ENCODE measurements at places on chromosomes 5 and 9.

- DNase-seq: peak; percentile 73
Observed at GRCh38 chr9:124040935-124041816, 29.6 kb downstream of the LHX2 start.

DNA sequence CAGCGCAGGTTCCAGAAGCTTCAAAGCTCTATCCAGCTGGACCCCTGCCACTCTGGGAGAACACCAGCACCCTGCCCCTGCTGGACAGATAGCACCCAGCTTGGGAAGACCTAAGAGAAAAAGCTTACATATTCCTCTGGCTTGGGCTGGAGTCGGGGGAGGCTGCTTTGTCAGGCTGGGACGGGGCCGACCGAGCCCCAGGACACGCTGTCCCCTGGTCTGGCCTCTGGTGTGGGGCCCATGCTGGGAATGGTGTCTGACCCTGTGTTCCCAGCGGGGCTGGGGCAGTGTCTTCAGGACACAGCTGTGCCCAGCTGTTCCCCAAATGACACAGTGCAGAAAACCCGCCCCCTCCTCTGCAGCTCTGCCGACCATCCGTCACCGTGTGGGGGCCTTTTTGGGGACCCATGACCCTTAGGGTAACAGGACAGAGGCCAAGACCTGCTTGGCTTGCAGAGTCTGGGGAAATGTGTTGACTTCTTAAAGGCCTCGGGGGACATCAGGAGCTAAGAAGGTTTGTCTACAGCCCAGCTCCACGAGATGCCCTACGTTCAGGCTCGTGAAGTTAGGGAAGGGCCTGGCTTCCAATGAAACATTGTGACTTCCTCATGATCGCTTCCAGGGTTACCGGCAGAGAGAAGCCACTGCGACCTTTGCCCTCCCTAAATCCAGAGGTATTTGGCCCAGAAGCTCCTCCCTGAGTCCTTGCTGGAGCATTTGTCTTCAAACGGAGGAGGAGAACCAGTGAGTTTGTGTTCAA, 20.4 kb upstream of the SLC2A6 start:
- no peak for DNase-seq

DNA sequence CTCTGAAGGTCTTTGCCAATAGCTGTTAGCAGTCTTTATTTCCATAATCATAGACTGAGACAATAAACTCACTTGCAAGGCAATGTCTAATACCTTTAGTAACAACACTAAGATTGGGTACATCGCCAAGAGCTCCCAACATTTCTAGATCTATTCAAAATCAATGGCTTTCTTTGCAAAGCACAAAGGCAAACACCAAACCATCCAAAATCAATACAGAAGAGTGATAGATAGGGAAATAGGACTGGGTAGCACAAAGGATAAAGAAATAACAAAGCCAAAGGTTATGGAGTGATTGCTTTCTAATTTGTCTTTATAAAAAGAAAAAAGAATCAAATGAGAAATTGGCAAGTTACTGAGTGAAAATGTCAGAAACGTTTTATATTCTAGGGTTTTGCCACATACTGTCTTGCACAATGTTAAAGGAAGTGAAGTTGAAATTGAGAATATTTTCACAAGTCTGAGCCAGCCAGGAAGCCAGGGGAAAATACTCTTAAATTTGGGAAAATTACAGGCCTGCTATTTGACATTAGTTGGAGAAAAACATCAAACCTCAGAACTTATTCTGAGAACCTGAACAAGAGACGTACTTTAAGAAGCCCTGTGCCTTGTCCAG, 53.3 kb upstream of the LHFPL2 start:
- no peak for DNase-seq

DNA sequence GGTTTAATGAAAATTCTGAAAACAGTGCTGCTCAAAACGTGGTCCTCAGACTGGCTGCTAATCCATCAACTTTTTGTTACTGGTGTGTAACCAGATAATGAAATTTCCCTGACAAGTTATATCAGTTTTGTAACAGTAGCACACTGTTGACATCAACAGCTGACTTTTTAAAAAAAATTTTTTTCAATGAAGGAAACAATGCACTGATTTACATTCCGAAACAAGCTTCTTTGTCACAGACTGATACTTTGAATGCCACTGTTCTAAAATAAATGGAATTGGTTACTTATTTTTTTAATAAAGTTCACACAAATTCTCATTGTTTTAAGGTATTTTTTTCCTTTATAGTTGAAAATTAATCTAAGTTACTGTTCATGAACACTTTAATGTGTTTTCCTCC, 169.1 kb downstream of the NIPBL start:
- DNase-seq: no peak

GRCh38 chr9:86034863-86035734, 64.3 kb downstream of the GOLM1 start:
- DNase-seq: no peak

- DNase-seq: no peak
Observed at GRCh38 chr9:1658661-1659362, 356.3 kb upstream of the SMARCA2 start.

- DNase-seq: no peak
Observed at GRCh38 chr5:11803436-11803835, 100.8 kb downstream of the CTNND2 start.

GRCh38 chr9:28563291-28563934, 990.1 kb upstream of the C9orf72 start:
- no peak for DNase-seq

GRCh38 chr5:107670087-107670931, 428 bp downstream of the EFNA5 start:
- DNase-seq: peak; percentile 76

DNA sequence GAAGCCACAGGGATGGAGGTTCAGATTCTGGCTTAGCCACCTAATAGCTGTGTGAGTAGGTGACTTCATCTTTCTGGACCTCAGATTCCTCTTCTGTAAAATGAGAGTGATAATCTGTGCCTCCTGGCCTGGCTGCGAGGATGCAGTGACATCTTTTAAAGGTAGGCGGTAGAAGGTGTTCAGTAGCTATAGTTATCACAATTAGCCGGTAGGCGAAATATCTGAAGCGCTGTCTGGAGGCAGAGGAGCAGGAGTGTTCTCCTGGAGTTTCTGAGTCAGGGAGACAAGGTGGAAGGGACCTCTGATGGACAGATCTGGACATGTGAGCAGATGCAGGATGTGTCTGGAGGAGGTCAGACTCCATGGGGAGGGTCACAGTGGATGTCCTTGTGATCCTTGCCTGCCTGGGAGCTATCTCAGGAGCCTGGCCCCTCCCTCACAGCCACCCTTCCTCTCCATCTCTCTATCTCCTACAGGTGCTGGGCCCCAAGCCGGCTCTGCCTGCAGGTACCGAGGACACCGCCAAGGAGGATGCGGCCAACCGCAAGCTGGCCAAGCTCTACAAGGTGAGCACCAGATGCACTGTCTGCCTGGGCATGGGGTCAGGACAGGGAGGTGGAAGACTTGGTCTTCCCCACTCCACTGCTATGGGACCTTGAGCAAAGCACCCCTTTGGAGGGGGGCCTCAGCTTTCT, 45.6 kb downstream of the GSN start:
- no peak for DNase-seq

GRCh38 chr5:92653730-92654461, 927.1 kb downstream of the NR2F1-AS1 start:
- DNase-seq: no peak

- no peak for DNase-seq
Observed at GRCh38 chr5:3187771-3188425, 407.7 kb upstream of the IRX1 start.

GRCh38 chr5:76724871-76725270, 8.9 kb downstream of the F2R start:
- DNase-seq: no peak

DNA sequence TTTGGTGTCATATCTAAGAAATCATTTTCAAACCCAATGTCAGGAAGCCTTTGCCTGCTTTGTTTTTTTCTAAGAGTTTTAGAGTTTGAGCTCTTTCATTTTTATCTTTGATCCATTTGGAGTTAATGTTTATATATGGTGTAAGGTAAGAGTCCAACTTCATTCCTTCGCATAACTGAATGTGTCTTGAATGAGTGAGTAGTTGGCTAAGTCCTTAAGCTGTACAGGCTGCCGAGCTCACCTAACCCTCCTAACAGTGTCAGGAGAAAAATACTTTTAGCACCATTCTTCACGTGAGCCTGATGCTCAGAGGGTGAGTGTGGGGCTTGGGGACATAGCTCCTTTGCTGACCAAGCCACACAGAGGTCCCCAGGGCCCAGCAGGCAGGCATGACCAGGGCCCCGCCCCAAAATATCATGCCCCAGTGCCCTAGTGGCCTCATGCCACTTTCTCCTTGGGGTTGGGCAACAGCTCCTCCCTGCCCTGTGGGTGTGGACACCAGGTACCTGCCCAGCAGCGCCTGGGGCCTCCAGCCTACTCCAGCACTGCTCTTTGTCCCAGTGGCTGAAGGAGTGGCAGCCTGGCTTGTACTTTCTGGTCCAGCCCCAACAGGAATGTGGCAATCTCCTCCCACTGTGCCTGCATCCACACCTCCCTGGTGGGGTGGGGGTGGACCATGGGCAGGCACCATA, 17.2 kb downstream of the PPARGC1B start:
- DNase-seq: no peak
